ENCODE measurements at places on chromosomes 2 and 18. TPM values are rescaled to one million over a fixed set of nuclear protein-coding genes. Genes with fewer than 3 reads are reported as not detected.

GRCh38 chr2:98334439-98335078 lies 11.7 kb upstream of the CNGA3 start:
- no peak for DNase-seq
- H3K4me3 ChIP-seq: no peak overlapping the region
- H3K4me1 ChIP-seq: no peaks in the 10 kb centered on the region
- no peaks in the 10 kb centered on the region for H3K36me3 ChIP-seq

DNA sequence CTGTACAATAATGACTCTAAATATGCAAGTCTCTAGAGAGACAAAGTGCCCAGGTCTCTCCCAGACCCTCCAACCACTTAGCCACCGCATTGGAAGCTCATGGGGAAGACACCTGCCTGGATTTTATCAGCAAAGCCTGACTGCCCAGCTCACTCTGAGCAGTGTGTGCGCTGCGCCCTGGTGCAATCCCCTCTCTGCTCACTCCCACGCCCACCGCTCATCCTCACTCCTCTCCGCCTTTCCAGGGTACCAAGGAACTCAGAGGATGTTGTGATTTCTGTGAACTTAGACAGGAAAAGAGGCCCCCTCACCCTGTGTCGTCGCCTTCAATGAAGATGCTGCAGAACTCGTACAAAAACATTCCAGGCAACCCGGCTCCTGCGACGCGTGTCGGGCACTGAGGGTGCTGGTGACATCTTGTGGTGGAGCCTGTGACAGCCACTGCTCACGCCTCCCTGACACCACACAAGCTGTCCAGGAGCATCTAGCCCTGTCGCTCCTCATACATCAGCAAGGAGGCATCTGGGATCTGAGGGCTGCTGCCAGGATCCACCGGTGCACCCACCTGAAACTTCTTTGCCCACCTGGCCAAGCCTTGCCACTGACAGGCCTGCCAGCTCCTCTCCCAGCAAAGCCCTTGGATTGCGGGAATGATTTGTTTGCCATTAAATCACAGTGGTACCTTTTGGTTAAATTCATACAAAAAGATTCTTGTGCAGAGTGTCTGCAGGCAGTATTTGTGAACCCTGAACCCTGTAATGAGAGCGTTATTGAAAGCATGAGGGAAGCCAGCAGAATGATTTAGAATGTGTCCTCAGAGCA lies 220.4 kb downstream of the ZNF516 start:
- no peak for DNase-seq
- no peak overlapping the region for H3K4me3 ChIP-seq
- peaks cover 3% of the 10 kb centered on the region for H3K27me3 ChIP-seq
- H3K27ac ChIP-seq: no peak overlapping the region

DNA sequence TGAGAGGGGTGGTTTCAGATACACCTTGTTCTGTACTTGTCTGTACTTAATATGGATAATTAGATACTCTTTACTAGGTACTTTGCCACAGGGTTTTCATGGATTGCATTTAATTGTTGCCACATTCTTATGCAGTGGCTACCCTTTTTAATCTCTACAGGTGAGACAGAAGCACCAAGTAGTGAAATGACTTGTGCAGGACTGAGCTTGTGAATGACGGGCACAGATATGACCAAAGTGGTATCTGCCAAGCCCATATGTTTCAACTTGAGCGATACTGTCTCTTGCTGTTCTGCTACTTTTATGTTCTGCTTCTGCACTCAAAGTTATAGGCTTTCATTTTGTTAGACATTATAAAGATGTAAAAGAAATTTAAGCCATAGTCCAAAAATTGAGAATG lies 288.2 kb downstream of the ARHGAP15 start:
- H3K27me3 ChIP-seq: no peaks in the 10 kb centered on the region
- peaks cover 24% of the 10 kb centered on the region for H3K4me1 ChIP-seq
- H3K4me3 ChIP-seq: no peak overlapping the region
- DNase-seq: no peak

DNA sequence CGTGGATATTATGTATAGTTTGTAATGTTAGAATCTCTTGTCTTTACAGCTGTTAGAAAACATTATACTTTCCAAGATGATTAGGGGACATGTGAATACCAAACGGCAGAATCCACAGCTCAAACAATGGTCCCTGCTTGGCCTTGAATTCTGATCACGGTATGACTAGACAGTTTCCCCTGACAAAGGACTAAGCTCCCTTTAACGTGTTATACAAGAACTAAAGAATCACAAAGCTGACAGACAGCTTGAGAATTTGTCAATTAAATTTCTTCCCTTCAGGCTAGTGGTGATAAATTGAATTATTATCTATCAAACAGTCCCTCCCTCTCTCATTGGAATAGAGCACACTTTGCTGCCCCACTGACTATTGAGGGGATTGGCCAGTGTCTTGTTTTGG lies 359.2 kb upstream of the ID2 start:
- H3K4me1 ChIP-seq: peaks cover 31% of the 10 kb centered on the region
- DNase-seq: no peak
- peaks cover 2% of the 10 kb centered on the region for H3K36me3 ChIP-seq
- H3K27me3 ChIP-seq: peaks cover 16% of the 10 kb centered on the region
- no peak overlapping the region for H3K27ac ChIP-seq
- H3K4me3 ChIP-seq: no peak overlapping the region

DNA sequence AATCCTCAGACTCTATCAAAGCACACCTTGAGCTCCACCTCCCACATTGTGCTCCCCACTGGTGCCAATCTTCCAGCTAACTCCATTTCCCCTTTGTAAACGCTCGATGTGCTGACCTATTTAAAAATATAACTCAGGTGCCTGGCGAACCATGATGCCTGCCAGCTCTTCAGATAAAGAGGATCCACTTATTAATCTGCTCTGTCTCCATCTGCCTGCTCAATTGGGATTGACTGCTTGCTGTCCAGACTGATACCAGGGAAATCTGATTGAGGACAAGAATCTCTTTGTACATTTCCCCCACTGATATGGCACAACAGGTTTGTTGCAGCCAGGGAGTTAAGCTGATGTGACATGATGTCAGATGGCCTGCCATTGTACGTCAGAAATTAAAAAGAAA lies 2036.5 kb upstream of the CELF4 start:
- no peaks in the 10 kb centered on the region for H3K4me1 ChIP-seq
- H3K27ac ChIP-seq: no peak overlapping the region
- no peaks in the 10 kb centered on the region for H3K27me3 ChIP-seq
- H3K36me3 ChIP-seq: no peaks in the 10 kb centered on the region
- no peak overlapping the region for H3K4me3 ChIP-seq

DNA sequence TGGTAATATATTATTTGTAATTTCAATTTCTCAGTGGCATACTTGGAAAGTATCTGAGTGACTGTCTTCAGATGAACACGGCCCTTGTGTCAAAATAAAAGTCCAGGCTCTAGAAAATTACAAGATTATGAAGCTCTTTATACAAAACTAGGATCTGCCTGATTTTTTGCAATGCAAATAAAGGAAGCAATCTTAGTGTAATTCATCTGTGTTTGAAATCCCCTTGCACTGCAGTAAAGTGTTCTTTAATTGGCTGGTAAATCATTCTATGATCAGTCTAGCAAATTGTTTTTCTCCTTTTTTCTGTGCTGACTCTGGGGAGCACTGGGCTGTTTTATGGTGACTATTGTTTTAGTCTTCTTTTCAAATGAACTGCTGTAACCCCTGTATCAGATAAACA lies 1039.0 kb downstream of the SOCS6 start:
- no peak overlapping the region for H3K4me3 ChIP-seq
- H3K27me3 ChIP-seq: no peaks in the 10 kb centered on the region
- H3K36me3 ChIP-seq: no peaks in the 10 kb centered on the region

- DNase-seq: no peak
- H3K36me3 ChIP-seq: no peaks in the 10 kb centered on the region
- no peak overlapping the region for H3K4me3 ChIP-seq
- H3K4me1 ChIP-seq: no peaks in the 10 kb centered on the region
- H3K27me3 ChIP-seq: no peaks in the 10 kb centered on the region
- no peak overlapping the region for H3K27ac ChIP-seq
Observed at GRCh38 chr2:22283436-22283835, 1101.5 kb upstream of the KLHL29 start.

RGPD5 gene
- 12.1 TPM for total RNA-seq

ICOS gene
- 52.0 TPM for total RNA-seq

LONRF2 gene
- 0.02 TPM for total RNA-seq

ABCB11 gene
- total RNA-seq: 0.20 TPM

Data from activated CD4-positive, alpha-beta T cell treated with anti-CD3 and anti-CD28 coated beads, Interleukin-2, amount 10 ng/mL, durations not matched to agents 7 days and 5 days (primary cell).